Foreskin fibroblast (primary cell): ENCODE measurements at places on chromosomes 4 and X.

GRCh38 chr4:1695913-1696312, 11.8 kb upstream of the FAM53A start:
- no peak for DNase-seq

- no peak for DNase-seq
These were observed 126.3 kb upstream of the KLF3 start for GRCh38 chr4:38537666-38538065.

GRCh38 chrX:135403374-135403773, 18.4 kb upstream of the SMIM10L2A start:
- no peak for DNase-seq

- no peak for DNase-seq
These were observed 74.0 kb downstream of the GRIA2 start for GRCh38 chr4:157294575-157294974.

- no peak for DNase-seq
These were observed 196.1 kb upstream of the GK2 start for GRCh38 chr4:79604152-79604551.

GRCh38 chr4:145375416-145375815, 106.2 kb upstream of the SMAD1 start:
- no peak for DNase-seq

DNA sequence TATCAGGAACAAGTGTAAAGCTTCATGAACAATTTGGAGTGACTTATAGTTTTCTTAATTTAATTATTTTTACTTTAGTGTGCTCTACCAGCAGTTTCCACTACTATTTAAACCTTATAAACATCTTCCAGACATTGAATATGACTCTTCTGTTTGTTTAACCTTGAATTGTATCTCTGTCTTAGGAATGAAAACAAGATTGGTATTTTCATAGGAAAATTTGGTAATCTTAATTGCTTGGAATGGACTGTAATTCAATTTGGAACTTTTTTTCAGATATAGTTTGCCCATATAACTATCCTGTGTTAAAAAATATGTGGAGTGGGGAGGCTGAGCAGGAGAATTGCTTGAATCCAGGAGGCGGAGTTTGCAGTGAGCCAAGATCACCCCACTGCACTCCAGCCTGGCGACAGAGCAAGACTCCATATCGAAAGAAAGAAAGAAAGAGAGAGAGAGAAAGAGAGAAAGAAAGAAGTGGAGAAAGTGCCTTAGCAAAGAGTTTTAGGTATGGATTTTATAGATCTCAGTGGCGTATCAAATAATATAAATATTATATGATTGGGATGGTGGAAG, 242.4 kb downstream of the BMPR1B start:
- no peak for DNase-seq

- no peak for DNase-seq
These were observed 15.7 kb upstream of the DRP2 start for GRCh38 chrX:101203761-101204351.

DNA sequence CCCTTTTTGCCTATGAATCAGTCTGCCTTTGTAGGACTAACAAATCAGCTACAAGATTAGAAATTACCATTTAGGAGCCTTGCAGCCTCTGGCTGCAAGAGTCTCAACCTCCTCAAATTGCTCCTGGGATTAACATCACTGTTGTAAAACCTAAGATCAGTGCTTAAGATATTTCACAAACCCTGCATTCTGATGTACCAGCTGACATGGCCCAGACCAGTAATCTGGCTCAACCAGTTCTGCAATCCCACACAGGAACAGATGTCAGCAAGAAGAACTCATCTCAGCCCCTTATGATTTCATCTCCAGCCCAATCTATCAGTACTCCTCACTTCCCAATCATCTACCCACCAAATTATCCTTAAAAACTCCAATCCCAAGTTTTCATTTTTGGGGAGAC, 32.5 kb upstream of the AADAT start:
- no peak for DNase-seq

DNA sequence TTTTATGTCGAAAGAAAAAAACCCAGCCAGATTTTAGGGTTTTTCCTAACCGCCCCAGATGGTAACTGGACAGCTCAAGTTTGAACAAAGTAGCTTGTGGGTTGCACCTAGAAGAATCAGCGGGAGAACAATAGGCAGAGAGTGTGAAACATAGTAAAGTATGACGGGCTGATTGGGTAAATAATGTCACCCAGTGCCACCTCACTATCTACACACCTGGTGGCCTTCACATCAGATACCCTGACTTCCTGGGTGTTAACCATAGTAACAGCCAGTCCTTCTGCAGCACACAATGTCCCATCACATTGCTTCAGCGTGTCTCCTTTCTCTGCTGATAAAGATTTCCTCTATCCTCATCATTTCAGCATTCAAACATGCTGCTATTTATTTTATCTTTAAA, 159.1 kb upstream of the HS3ST1 start:
- DNase-seq = no peak

DNA sequence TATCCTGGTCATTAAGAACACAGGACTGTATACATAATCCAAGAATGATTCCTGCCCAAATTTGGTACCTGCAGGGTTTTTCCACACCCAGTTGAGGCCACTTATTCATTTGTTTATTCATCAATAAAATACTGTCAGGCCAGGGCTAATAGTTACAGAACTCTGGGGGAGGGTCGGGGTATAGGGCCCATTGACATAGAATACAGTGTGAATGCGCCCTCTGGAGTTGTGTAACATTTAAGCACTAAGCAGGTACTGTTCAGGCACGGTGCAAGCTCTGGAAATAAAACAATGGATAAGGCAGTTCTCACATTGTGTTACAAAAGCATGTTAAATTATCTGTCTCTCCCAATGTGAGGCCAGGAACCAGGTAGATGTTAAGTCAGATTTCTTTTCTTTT, 30.8 kb upstream of the LRBA start:
- no peak for DNase-seq

DNA sequence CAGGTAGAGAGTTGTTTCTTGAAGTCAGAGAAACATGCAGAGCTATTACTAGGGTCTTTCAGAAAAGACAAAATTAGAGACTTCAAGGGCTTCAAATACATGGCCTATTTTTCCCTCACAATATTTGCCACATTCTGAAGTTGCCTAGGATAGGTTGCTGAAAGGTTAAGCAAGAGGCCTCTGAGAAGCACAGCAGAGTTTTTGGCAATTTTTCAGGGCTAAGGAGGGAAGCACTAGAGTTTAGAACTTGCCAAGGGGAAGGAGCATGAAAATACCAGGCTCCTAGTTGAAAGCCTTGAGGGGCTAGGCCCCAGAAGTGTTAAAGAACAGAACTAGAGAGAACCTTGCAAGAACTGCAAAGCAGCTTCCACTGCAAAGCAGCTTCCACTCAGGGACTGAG, 86.4 kb downstream of the ANAPC10 start:
- DNase-seq = no peak

DNA sequence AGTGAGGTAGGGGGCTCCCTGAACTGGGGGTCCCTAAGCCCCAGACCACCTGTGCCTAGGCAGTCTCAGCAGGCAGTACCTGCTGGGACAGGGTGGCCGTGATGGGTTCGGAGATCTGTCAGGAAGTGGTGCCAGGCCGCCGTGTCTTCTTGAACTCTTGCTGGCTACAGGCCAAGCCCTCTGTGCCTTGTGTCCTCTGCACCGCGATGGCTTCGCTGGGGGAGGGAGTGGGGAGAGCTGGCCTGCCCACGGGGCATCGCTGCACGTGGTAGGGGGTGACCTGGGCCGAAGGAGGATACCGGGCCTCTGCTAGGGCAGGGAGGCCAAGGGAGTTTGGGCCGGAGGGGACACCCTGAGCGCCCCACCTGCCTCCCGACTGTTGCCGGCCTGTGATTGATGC, 96.7 kb upstream of the NKX1-1 start:
- DNase-seq = no peak

- DNase-seq = peak; percentile 62
These were observed 65.3 kb upstream of the NDUFC1 start for GRCh38 chr4:139367421-139368090.

GRCh38 chrX:45011131-45011530, 138.1 kb downstream of the KDM6A start:
- peak; percentile 57 for DNase-seq

DNA sequence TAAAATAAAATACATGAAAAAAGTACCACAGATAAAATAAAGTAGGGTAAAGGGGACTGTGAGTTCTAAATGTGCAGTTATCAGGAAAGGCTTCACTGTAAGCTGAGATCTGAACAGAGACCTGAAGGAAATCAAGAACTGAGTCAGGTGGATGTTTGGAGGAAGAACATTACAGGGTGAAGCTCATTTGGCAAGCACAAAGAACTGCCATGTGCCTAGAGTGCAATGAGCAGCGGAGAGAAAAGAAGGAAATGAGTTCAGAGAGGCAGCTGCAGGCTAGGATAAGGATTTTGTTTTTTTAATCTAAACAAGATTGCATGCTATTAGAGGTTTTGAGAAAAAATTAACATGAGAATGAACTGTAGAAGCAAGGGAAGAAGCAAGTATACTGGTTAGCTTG, 373.1 kb downstream of the STPG2 start:
- no peak for DNase-seq

- DNase-seq = no peak
These were observed 216.5 kb downstream of the CBR4 start for GRCh38 chr4:168793542-168793941.

GRCh38 chr4:150495550-150495949, 86.4 kb upstream of the MAB21L2 start:
- no peak for DNase-seq

- DNase-seq = peak; percentile 36
These were observed 187.4 kb upstream of the RPS6KA3 start for GRCh38 chrX:20454117-20454516.

DNA sequence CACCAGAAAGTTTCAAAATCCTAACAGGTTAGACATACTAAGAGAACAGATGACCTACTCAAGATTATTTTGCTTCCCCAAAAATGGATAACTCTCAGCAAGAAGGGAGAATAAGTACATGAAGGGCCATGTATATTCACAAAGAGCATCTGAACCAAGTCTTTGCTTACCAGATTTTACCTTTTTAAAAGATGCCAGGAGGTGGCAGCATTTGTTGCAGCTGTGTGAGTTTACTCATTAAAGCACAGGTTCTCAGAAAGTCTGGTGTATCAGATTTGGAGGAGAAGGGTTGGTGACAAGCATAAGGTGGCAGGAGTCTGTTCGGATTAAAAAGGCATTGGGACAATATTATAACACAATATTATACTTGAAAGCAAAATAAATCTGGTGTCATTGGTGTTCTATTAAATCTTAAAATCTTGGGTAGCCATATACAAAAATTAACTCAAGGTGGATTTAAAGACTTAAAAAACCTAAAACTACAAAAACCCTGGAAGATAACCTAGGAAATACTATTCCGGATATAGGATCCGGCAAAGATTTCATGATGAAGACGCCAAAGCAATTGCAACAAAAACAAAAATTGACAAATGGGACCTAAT, 51.3 kb upstream of the NFKB1 start:
- peak; percentile 71 for DNase-seq

DNA sequence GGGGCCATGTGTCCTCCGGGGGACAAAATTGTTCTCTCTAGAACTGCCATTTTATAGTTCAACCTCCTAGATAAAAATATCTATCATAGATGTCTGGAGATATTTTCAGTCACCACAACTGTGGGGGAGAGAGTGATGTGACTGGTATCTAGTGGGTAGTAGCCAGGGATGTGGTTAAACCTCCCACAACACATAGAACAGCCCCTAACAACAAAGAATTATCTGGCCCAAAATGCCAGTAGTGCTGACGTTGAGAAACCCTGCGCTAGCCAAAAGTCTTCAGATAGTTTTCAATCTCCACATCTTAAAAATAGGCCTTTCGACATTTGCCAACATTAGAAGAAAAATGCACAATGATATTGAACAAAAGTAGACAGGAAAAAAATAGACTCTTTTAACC, 19.0 kb upstream of the SUPT20HL2 start:
- DNase-seq = no peak

DNA sequence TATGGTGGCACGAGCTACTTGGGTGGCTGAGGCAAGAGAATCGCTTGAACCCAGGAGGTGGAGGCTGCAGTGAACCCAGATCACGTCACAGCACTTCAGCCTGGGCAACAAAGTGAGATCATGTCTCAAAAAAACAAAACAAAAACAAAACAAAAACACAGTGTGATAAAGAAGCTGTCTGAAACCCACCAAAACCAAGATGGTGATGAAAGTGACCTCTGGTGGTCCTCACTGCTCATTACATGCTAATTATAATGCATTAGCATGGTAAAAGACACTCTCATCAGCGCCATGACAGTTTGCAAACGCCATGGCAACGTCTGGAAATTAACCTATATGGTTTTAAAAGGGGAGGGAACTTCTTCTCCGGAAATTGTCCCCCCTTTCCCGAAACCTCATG, 29.4 kb upstream of the OPHN1 start:
- peak; percentile 39 for DNase-seq

DNA sequence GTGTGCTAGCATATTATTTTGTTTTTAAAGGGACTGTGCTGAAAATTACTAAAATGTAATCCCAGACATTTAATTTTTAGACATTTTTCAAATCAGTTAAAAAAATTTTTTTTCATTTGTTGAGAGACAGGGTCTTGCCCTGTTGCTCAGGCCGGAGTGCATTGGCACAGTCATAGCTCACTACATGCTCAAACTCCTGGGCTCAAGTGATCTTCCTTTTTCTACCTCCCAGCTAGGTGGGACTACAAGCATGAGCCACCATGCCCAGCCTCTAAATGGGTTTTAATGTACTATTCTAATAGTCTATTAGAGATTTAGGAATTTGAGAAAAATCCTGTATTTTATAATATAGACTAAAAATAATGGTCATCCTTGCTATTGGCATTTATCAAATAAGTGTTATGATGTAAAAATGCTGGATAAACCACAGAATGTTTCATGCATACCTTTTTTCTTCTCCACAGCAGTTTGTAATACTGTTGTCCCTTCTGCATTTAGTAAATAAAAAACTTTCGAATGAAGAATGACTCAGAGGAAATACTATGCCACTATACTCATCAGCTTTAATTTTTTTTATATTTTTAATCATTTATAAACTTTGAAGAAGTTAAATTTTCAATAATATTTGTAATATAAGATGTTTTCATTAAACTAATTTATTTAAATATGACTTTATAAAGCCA, 29.9 kb downstream of the CPEB2 start:
- peak; percentile 61 for DNase-seq

DNA sequence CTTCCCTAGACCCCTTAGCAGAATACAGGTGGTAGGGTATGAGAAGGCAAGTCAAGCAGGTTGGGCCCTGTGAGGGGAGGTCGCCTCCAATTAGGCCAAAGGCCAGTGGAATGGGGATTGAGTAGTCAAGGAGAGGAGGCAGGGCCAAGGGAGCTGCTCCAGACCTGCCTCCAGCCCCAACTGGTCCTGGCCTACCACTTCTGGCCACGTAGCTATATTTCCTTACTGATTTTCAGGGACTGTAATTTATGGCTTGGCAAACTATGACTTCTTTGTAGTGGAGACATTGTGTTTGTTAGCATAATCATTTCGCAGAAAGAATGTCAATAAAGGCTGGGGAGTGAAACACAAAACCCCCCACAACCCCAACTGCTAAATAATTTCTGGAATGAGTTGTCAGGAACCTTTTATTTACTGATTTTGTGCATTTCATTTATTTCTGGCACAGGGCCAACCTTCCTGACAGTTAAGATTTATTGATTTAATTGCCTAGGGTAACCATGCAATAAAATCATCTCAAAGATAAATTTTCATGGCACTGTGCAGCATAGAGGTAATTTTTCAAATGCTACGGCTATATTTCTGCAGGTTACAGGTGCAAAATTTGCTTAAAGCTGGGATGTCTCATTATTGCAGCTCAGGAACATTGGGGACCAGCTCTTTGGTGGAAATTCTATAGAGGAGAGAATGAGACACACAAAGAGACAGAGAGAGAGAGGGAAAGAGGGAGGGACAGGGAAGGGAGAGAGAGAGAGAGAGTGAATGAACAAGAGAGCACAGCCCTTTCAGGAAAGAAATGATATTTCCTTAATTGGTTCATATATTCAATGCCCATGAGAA, 494.9 kb downstream of the IDS start:
- no peak for DNase-seq
